Kidney (tissue), 22 donors: ENCODE measurements at places on chromosomes 13 and 19. TPM values are rescaled to one million over a fixed set of nuclear protein-coding genes. Genes with fewer than 3 reads are reported as not detected.
A peak's percentile ranks its signal among the peaks of the same experiment; 100 is the strongest.

- H3K27ac ChIP-seq, result no peak overlapping the region
- H3K4me1 ChIP-seq, result no peaks in the 10 kb centered on the region
- H3K27me3 ChIP-seq, result no peaks in the 10 kb centered on the region
These were observed 16.4 kb upstream of the EMP3 start for GRCh38 chr19:48308631-48309586.

GRCh38 chr19:52749780-52750179 is 14.9 kb upstream of the ZNF611 start:
- H3K36me3 ChIP-seq, result no peaks in the 10 kb centered on the region
- H3K4me1 ChIP-seq, result no peaks in the 10 kb centered on the region
- no peaks in the 10 kb centered on the region for H3K27me3 ChIP-seq
- no peak for DNase-seq

DNA sequence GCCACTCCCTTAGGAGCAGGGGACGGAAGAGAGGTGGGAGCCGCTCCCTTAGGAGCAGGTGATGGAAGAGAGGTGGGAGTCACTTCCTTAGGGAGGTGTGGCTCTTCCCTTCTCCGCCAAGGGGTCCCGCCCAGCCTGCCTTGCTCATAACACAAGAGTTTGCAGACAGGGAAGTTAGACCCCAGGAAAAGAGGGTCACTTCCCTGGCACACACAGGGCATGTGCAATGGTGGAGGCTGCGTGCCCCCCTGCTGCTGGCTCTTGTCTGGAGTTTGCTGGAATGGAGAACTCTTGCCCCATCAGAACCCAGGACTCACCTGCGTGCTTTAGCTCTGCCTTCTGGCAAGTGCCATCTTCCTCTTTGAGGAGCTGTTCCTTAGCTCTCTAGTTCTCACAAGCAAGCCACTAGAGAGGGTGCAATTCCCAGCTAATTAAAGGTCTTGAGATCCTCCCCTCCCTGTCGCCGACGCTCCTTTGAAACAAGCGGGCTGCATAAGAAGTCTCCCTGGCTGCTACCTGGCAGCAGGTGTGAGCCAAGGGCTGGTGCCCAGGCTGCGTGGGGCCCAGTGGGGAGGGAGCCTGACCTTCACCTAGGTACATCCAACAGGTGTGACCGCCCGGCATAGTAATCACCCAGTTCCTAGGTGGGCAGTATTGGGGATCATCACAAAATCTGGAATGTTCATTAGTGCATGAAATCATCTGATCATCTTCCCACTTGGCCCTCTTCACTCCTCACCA is 281.6 kb downstream of the ZNF536 start:
- no peaks in the 10 kb centered on the region for H3K4me1 ChIP-seq
- H3K27me3 ChIP-seq, result no peaks in the 10 kb centered on the region
- H3K27ac ChIP-seq, result no peak overlapping the region
- no peak overlapping the region for H3K4me3 ChIP-seq
- no peaks in the 10 kb centered on the region for H3K36me3 ChIP-seq

- no peak overlapping the region for H3K27ac ChIP-seq
- no peak for DNase-seq
- H3K4me1 ChIP-seq, result no peaks in the 10 kb centered on the region
- no peaks in the 10 kb centered on the region for H3K36me3 ChIP-seq
- no peak overlapping the region for H3K4me3 ChIP-seq
- H3K27me3 ChIP-seq, result no peaks in the 10 kb centered on the region
These were observed 349.0 kb downstream of the LMO7 start for GRCh38 chr13:75985132-75985531.

- peaks cover 3% of the 10 kb centered on the region for H3K4me1 ChIP-seq
- no peak overlapping the region for H3K4me3 ChIP-seq
- H3K27ac ChIP-seq, result peak overlapping the region; percentile 3
- no peaks in the 10 kb centered on the region for H3K27me3 ChIP-seq
- H3K36me3 ChIP-seq, result no peaks in the 10 kb centered on the region
- DNase-seq, result no peak
These were observed 338.1 kb downstream of the RFC3 start for GRCh38 chr13:34155931-34156607.

DNA sequence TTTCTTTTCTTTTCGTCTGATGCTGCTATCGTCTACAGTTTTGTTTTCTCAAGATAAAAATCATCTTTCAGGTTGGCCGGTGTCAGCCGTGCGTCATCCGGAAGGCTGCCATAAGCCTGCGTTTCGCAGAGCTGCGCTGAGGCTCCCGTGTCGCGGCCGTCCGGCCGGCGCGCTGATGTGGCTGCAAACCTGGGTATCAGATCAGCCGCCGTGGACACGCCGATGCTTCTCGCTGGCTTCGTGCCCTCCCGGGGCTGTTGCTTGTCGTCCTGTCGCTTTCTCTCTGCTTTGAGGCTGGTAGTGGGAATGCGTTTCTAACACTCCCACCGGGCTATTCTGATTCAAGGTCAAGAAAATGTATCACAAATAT is 45.9 kb upstream of the TFDP1 start:
- no peaks in the 10 kb centered on the region for H3K27me3 ChIP-seq
- no peaks in the 10 kb centered on the region for H3K4me1 ChIP-seq
- no peak overlapping the region for H3K4me3 ChIP-seq
- DNase-seq, result no peak

DNA sequence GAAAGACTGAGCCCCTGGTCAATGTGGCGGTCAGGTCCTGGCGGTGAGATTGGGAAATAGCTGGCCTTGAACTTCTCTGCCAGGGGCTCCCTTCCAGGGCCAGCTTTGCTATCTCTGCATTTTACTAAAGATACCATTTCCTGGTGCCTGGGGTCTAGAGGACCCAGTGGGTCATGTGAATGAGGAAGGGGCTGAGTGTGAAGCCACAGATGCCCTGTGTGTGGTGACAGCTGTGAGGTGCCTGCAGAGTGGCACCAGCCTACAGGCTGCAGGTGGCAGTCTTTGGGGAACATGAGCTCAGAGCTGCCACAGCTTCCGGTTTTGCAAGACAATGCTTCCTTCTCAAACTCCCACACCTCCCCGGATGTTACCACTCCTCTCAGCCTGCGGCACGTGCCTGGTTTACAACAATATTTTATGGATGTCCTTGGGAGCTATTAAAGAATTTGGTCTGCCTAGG is 5.2 kb upstream of the MLNR start:
- H3K36me3 ChIP-seq, result no peaks in the 10 kb centered on the region
- peaks cover 2% of the 10 kb centered on the region for H3K4me1 ChIP-seq
- no peak overlapping the region for H3K4me3 ChIP-seq

- H3K4me3 ChIP-seq, result no peak overlapping the region
- no peak for DNase-seq
- no peak overlapping the region for H3K27ac ChIP-seq
- H3K27me3 ChIP-seq, result peaks cover 2% of the 10 kb centered on the region
These were observed 134.3 kb upstream of the MYO16 start for GRCh38 chr13:108494991-108495645.

- peaks cover 6% of the 10 kb centered on the region for H3K4me1 ChIP-seq
- peak; percentile 73 for DNase-seq
- no peak overlapping the region for H3K27ac ChIP-seq
These were observed 8.2 kb upstream of the MEIS3 start for GRCh38 chr19:47427241-47428176.

DNA sequence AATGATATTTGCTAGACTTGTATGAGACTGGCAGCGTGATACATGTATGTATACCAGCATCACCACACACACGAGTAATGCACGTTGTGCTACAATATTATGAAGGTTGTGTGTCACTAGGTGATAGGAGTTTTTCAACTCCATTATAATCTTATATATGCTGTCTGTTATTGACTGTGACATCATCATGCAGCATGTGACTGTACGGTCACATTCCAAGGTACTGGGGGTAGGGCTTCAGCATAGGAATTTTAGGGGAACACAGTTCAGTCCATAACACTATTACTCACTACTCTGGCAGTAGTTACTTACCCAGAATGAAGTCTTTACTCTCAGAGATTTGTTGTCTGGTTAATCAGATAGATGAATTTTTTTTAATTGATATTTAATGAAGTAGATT is 91.1 kb downstream of the CDK8 start:
- no peak overlapping the region for H3K4me3 ChIP-seq
- H3K27ac ChIP-seq, result no peak overlapping the region
- no peak for DNase-seq
- H3K36me3 ChIP-seq, result no peaks in the 10 kb centered on the region
- no peaks in the 10 kb centered on the region for H3K27me3 ChIP-seq

DNA sequence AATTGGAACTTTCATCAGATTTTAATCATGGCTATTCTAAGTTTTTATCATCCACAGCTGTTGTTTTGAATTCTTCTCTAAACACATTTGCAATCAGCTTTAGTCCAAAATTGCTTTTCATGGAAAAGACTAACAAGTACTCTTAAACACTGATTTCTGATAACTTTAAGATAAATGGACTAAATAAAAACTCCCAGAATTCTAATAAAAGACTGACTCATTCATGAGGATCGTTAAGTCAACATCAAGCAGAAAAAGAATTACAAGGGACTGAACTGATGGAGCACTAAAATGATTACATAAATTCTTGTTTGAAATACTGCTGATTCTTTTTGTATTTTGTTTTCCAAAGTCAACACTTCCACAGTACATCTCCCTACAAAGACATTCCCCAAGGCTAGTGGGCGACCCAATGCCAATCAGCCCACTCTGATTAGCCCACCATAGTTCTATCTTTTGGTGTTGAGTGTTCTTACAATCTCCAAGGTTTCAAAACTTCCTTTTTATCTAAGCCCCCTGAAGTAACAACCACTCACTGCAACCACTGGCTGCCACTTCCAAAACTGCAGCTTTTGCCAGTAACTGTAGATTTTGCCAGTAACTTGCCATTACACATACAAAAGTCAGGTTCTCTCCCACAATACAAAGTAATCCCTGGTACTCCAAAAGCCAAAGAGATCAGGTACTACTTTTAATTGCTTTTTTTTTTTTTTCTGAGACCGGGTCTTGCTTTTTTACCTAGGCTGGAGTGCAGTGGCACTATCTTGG is 14.0 kb upstream of the NAA16 start:
- DNase-seq, result no peak
- no peak overlapping the region for H3K27ac ChIP-seq
- H3K36me3 ChIP-seq, result no peaks in the 10 kb centered on the region
- no peak overlapping the region for H3K4me3 ChIP-seq
- no peaks in the 10 kb centered on the region for H3K4me1 ChIP-seq
- no peaks in the 10 kb centered on the region for H3K27me3 ChIP-seq

DNA sequence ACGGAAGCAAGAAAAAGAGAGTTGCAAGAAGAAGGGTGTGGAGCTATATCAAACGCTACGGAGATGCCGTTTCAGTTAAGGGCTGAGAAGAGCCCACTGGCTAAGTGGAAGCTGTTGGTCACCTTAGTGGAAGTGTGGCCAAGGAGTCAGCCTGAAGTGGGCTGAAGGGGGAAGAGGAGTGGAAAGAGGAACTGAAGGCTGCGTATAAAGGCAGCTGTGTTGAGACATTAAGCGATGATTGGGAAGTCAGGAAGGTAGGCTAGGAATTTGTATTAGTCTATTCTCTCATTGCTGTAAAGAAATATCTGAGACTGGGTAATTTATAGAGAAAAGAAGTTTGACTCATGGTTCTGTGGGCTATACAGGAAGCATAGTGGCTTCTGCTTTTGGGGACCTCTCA is 14.1 kb upstream of the FRY start:
- no peaks in the 10 kb centered on the region for H3K27me3 ChIP-seq
- no peak overlapping the region for H3K27ac ChIP-seq
- no peaks in the 10 kb centered on the region for H3K4me1 ChIP-seq
- no peak for DNase-seq

DNA sequence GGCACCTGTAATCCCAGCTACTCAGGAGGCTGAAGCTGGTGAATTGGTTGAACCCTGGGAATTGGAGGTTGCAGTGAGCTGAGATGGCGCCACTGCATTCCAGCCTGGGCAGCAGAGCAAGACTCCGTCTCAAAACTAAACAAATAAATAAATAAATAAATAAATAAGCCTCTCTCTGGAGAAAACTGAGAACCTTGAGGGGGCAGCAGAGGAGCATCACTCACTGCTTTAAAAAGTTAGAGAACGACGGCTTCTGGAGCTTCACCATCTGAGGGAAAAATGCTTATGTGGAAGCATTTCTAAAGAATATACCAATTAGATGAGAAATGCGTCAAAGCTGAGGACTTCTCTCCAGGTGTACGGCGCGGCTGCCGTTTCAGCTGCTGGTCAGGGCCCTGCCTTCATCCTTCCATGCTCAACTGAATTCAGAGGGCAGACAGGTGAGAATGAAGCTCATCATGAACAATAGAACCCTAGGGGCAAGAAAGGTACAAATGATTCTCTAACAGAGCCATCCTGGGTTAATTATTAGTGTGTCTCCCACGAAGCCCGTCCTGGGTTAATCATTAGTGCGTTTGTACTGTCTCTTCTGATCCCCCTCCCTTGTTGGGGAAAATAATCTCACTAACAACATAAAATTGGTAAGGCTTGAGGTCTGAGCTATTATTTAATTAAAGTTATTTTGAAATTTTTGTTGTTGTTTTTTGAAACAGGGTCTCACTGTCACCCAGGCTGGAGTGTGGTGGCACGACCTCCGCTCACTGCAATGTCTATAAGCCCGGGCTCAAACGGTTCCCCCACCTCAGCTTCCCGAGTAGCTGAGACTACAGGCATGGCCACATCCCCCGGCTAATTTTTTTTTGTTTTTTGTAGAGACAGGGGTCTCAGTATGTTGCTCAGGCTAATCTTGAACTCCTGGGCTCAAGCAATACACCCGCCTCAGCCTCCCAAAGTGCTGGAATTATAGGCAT is 80.1 kb downstream of the IPO5 start:
- H3K27me3 ChIP-seq, result no peaks in the 10 kb centered on the region
- DNase-seq, result peak; percentile 93
- H3K27ac ChIP-seq, result peak overlapping the region; percentile 60
- H3K4me3 ChIP-seq, result peak overlapping the region; percentile 24
- H3K36me3 ChIP-seq, result no peaks in the 10 kb centered on the region

GRCh38 chr13:33860526-33860925 is 42.6 kb downstream of the RFC3 start:
- H3K27me3 ChIP-seq, result no peaks in the 10 kb centered on the region
- no peak for DNase-seq
- H3K36me3 ChIP-seq, result no peaks in the 10 kb centered on the region
- no peaks in the 10 kb centered on the region for H3K4me1 ChIP-seq
- no peak overlapping the region for H3K27ac ChIP-seq
- no peak overlapping the region for H3K4me3 ChIP-seq

DNA sequence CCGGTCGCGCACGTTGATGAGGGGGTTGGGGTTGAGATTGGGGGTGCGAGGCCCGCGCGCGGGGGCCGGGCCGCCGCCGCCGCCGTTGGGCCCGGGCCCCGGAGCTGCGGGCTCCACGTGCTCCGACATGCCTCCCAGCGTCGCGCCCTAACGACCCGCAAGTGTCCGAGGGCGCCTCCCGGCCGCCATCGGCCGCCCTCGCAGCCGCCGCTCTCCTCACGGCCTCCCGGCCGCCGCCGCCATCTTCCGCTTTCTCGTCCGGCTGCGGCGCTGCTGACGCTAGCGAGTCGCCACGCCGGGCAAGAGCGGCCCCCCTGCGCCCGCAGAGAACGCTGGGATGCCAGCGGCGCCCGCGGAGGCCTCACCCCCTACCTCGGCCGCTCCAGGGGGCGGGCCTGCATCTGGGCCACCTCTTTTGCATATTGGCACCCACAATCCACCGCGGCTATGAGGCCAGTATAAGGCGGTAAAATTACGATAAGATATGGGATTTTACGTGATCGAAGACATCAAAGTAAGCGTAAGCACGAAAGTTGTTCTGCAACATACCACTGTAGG is at the start of gene TMEM259:
Gene TMEM259 (minus strand): TSS at position 256 of the 558 bp plus-strand sequence. CDS start 127 bp downstream, at position 129.
- no peaks in the 10 kb centered on the region for H3K27me3 ChIP-seq
- no peaks in the 10 kb centered on the region for H3K36me3 ChIP-seq
- H3K4me3 ChIP-seq, result peak within 1 kb of the TSS; percentile 82
- H3K27ac ChIP-seq, result peak within 1 kb of the TSS; percentile 91

Gene IL17D
- total RNA-seq, result 0.44 TPM

Gene EPS8L1
- 95.0 TPM for total RNA-seq

Gene IGSF23
- not detected for total RNA-seq

Gene TEX29
- total RNA-seq, result not detected

Gene ADAMTSL5
- total RNA-seq, result 4.6 TPM

Gene ARRDC2
- total RNA-seq, result 68.4 TPM

Gene PDE4C
- total RNA-seq, result 2.0 TPM

Gene SMAD9
- total RNA-seq, result 13.1 TPM
